ENCODE measurements at places on chromosomes 5 and 9.

- no peak for DNase-seq
Observed at GRCh38 chr9:90097237-90097636, 492.4 kb downstream of the GADD45G start.

- DNase-seq: no peak
Observed at GRCh38 chr5:110854200-110854599, 115.4 kb downstream of the SLC25A46 start.

- no peak for DNase-seq
Observed at GRCh38 chr5:142701673-142702311, 15.9 kb upstream of the FGF1 start.

DNA sequence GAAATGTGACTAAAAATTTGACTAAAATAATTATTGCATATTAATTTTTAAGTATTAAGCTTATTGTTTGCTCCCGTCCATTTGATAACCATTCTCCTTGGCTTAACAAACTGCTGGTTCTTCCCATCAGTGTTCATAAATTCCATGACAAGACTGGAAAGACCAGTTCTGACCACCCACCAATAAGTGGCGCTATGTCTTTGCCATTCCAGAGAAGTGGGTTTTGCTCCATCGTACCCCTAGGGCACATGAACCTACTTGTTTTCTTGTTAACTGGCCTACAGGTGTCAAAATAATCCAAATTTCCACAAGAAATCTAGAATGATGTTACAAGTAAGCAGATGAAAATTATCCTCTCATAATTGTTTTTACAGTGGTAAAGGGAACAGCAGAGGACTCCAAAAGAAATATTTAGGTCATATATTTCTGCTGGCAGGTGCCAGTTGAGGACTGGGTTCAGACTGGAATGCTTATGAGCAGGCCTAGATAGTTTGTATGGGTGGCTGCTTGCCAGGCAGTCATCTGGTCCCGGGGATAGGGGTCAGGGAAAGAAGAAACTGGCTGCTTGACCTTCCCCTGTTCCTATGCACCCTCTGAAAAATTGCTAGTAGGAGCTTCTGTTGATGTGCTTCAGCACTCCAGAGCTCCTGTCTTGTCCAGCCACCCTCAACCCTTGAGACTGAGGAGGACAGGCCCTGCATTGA lies 283.1 kb upstream of the ADAMTSL1 start:
- DNase-seq: no peak

DNA sequence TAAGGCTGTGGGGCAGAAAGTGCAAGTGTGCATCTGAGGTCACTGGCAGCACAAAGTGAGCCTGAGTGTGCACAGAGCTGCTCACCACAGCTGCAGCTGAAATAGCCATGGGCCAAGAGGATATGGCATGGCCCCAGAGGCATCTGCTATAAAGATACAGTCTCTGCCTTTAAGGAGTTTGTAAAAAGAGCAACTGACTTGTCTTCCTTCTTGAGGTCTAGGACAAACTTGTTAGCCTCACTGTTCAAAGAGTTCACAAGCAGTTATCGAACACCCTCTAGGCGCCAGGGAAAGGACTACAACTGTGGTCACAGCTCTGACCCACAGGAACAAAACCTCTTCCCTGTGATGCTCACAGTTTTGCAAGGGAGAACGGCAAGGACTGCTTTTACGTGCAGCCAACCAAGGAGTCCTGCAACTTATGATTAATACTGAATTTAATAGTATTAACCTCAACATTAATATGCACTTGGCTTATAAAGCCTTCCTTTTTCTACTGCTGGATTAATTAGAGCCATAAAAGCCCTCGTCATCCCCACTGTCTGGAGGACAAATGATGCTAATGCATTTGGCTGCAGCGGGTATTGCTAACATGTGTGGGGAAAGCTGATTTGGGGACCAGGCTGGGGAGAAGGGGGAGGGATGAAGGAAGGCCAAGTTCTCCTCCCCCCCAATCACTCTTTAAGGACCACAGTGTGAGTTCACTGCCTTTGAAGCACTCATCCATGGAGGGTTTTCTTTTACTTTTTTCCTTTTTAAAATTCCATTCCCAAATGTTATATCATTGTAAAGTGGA lies 189.8 kb upstream of the TRIM32 start:
- no peak for DNase-seq

DNA sequence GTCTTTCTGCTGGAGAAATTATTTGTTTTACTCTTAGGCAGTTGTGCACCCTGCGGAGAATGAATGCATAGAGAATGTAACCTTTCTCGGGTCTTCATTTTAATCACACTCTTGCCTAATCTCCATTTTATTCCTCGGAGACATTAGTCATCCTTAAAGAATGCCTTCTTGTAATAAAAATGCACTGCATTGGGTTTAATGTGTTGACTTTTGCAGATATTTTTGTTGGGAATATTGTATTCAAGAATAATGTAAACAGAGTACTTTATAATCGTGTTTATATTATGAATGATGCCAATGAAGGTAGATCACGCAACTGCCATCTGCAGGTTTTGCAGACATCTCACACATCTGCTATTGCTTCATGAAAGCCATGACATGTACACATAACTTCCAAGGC lies 1093.9 kb upstream of the CDH6 start:
- no peak for DNase-seq

DNA sequence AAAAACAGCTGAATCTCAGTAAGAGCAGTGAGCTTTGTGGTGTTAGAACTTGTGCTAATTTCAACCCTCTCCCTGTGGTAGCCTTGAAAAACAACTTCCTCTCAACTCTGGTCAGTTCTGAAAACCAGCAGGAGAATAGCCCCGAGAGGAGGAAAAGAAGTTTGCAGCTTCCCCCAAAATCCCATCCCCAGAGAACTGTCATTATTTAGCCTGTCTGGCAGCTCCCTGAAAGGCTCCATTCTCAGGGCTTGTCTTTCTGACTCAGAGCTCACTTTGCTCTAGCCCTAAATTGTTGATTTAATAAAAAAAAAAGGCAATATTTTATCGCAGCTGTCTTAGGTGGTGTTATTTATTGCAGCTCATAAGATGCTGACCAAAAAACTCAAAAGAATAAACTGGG lies 11.4 kb upstream of the SLC45A2 start:
- DNase-seq: no peak

GRCh38 chr5:177509381-177509951 lies at the start of gene DOK3:
Gene DOK3, minus strand, starts transcription at chr5:177509826. Its CDS starts 286 bp downstream, at chr5:177509540.
- DNase-seq: no peak

DNA sequence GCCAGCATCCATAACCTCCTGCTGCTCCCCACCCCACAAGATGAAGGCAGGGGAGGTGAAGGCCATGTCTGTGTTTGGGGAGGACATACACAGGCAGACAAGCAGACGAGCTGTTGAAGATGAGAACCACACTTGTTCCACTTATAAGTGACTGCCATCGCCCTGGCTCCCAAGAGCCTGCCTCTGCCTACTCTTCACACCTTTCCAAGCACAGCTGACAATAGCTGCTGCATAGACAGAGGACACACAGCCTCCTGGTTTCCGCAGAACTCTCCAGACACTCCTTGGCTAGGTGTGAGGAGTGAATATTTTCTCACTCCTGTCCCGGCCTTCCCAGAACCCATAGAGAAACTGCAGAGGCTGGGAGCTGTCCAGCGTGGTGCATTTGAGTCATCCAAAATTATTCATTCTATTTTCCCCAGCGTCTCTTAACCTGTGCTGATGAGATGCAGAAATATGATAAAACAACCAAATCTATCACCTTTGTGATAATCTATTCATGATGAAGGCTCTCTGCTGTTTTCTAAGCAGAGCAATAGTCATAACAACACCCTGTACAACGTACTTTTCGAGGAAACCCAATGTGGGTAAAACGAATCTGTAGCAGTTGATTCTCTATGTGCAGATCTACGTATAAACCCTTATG lies 24.7 kb downstream of the KLF9 start:
- DNase-seq: no peak

DNA sequence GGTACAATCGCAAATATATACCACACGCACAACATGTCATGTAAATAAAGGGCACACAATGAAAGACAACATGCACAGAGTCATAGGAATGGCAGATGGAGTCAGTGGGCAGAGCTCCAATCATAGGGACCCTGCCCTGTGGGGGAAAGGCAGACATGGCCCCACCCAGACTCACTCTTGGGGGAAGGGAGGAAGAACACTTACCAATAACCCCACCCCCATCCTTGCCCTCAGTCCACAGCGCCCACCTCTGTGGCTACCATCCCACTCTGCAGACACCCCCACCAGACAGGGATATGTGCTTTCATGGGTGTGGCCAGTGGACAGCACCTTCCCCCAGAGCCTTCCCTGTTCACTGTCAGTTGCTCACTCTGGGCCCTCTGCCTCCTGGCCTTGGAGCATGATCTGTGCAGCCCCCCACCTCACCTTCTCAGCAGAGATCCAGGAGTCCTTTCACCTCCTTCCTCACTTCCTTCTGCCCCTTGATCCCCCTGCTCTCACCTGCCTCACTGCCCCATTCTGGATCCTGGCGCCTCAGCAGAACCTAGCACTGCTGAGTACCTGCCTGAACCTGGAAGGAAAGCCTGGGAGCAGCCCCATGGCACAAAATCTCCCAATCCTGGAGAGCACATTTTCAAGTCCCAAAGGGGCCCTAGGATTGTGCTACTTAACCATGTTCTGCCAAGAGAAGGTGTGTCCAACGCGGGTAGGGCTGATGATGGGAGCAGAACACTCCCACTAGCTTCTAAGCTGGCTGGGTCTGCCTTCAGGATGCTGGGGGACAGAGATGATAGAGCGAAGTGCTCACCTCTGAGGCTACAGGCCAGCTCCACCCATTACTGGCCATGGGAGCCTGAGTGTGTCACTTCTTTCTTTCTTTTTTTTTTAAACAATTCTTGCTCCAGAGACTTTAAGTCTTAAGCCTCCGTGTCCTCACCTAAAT lies 1.5 kb upstream of the PHF19 start:
- DNase-seq: no peak

- DNase-seq: no peak
Observed at GRCh38 chr5:89827960-89828359, 581.6 kb downstream of the CETN3 start.

GRCh38 chr9:96508227-96508940 lies 58.4 kb downstream of the HABP4 start:
- DNase-seq: no peak
